ENCODE measurements at places on chromosomes 12 and 14.

DNA sequence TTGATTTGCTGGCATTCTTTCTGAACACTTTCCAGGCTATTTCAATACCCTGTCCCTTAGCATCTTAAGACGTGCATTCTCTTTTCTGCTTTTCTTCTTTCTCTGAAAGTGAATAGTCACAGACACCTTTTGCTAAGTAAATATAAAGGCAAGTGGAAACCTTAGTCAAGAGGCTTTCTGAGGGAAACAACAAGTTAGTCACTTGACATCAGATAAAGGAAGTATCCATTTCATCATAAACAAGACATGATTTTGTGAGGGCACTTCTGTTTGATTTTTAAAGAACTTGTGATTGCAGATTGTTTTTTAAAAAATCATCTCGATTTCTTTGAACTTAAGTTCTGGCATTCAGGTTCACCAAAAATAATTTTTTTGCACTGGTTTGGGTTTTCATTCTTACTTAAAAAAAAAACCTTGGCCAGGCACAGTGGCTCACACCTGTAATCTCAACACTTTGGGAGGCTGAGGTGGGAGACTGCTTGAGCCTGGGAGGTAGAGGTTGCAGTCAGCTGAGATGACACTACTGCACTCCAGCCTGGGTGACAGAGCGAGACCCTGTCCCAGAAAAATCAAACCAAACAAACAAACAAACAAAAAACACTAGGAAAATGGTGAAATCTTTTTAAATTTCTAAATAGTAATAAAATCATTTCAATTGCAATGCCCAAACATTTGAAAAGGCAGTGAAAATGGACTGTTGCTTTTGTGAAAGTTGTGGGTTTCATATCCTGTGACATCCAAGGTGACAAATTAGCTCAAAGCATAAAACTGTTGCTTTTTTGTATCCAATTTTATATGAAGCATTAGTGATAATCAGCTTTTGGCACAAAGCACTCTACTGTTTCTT lies 8.3 kb upstream of the KLHL42 start:
- no peak for DNase-seq

DNA sequence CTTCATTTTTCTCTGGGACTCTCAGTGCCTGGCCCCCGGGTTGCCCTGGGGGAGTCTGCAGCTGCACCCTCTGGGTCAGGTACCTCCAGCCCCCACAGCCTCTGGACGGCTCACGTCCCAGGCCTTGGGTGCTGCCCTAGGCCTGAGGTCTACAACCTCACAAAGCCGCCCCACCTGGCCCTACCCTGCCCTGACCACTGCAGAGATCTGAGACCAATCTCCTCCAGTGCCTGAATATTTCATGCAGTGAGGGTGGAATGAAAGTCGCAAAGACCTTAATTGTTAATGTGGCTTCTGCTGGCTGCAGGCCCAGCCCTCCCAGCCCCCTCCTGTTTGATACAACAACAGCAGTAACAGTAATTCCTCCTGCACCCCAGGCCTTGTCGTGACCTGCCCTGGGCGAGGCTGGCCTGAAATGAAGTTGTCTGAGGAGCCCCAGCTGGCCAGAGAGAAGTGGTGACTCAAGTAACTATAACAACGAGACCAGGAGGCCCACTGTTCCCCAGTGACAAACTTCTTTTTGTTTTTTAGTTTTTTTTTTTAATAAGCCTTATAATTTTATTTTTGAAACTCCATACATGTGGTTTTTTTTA lies 8.8 kb upstream of the CCDC85C start:
- DNase-seq: no peak

- no peak for DNase-seq
Measured at GRCh38 chr14:23148591-23149249, 29.7 kb upstream of the CEBPE start.

DNA sequence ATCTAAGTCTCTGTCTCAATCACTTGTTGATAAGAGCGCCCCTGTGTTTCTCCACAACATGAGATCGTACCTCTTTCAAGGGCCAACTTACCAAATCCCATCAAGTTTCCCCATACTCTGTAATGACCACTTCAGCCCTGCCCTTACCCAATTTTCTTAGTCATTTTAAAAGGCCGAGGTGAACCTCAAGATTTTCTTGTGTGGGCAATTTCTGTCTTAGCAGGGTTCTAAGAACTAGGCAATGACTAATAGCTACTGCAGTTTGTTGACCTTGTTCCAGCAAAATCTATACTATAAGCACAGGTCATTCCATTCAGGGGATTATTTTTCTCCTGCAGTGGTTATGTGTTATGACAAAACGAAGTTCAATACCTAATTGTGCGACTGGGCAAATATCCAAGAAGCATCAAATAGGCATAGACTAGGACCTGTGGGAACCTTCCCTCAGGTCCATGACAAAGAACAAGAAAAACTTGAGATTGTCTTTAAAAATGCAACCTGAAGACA lies 359.8 kb downstream of the PCNX1 start:
- DNase-seq: no peak

- DNase-seq: no peak
Measured at GRCh38 chr14:46818147-46818546, 166.6 kb upstream of the RPL10L start.

DNA sequence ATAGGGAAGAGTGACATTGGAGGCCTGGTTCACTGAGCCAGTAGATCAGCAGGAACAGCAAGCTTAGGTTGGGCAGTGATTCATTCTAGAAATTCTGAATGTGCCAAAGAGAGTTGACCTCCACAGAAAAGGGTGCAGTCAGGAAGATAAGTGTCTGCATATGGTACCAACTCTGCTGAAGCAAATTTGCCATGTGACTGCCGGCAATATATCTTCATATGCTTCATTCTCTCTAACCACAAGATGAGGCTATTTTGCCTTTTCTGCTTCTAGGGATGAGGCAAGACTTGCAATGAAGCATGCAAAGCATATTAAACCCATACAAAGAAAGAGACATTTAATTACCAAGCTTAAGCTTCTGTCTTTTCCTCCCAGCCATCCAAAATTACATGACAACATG lies 13.6 kb downstream of the CCDC198 start:
- no peak for DNase-seq

- DNase-seq: no peak
Measured at GRCh38 chr14:90857866-90858265, 41.6 kb upstream of the TTC7B start.

GRCh38 chr12:19588951-19589350 lies 149.7 kb downstream of the AEBP2 start:
- DNase-seq: no peak

DNA sequence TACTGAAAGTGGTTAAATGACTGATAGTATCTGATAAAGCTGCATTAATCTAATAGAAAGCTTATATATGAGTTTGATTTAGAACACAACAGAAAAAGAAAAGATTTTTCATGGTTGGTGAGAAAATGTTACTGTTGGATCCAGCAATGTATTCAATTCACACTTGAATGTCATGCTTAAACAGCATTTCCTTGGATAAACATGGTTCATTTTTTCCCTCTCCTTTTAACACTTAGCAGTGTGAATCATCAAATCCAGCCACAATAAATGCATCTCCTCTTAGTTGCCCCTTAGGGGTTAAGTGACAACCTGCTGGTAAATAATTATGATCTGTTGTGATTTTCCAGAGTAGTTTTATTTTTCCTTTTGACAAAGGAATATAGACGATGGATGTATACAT lies 74.9 kb upstream of the GRIP1 start:
- no peak for DNase-seq

DNA sequence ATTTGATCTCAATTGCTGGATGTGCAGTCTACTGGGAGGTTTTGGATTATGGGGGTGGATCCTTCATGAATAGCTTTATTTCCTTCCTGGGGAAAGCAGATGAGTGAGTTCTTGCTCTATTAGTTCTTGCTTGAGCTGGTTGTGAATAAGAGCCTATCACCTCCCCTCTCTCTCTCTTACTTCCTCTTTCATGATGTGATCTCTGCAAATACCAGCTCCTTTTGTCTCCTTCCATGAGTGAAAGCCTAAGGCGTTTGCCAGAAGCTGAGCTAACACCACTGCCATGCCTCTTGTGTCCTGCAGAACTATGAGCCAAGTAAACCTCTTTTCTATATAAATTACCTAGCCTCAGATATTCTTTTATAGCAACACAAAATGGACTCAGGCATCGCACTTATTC lies 302.7 kb downstream of the CCER1 start:
- DNase-seq: no peak

DNA sequence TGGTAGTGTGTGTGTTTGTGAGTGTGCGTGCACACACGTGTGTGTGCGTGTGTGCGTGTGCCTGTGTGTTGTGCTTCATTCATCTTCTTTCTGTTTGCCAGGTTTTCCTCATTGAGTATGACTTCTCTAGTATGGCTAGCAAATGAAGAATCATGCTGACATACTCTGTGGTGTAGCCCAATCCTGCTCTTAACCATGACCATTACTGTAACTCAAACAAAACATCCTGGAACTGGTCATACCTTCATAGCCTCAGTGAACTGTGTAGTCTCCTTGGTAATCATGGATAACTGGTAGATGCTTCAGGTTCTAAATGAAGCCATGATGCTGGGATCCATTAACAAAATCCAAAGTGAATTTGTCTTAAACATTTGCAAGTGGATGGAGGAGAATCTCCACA lies 1117.7 kb downstream of the BCL11B start:
- no peak for DNase-seq

GRCh38 chr12:115846516-115846915 lies 431.0 kb downstream of the MED13L start:
- no peak for DNase-seq

- DNase-seq: no peak
Measured at GRCh38 chr14:22837114-22837749, 847 bp downstream of the MMP14 start.

- DNase-seq: no peak
Measured at GRCh38 chr12:121634836-121635235, 8.5 kb downstream of the ORAI1 start.

DNA sequence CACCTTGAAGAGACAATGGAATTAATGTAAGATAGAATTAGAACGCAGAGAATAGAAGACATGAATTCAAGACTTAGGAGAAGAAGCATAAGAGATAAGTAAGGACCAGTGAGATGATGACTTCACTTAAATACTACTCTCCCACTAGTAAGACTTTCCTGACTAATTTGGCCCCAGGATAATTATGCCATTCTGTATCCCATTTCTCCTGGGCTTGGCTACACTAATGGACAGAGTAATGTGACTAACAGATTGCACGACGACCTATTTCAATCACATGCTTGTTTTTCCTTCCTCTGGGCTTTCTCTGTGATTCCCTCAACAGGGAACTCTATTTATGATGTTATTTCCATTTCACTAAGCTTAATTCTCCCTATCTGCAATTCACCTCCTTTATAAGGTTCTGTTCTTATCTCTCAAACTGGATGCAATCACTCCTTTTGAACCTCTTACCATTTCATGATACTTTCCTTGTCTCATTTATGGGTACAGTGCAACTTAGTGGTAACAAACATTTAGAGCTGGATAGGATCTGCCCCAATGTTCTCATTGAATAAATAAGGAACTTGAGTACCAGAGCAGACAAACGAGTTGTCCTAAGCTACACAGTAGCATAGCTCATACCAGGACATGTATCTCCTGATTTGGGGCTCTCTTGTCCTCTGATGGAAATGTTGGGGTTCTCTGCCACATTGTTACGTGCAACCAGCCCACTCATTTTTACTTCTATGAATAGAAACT lies 102.7 kb downstream of the BTG1 start:
- no peak for DNase-seq

- peak; percentile 38 for DNase-seq
Measured at GRCh38 chr12:105083551-105084105, 630 bp downstream of the ALDH1L2 start.

- no peak for DNase-seq
Measured at GRCh38 chr12:82605115-82605514, 81.6 kb upstream of the TMTC2 start.

DNA sequence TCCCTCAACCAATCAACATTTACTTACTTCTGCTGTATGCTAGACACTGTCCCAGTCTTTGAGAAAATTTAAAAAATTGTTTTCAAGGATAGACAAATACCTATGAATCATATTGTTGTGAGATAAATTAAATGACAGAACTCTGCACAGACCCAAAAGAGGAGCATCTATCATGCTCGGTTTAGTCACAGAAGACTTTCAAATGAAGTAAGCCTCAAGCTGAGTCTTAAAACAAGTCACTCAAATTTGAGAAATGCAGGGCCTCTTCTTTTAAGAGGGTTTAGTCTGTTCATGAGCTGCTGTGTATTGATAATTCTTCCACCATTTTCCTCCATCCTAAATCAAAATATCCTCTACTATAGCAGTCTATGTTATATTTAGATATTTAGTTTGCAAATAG lies 24.4 kb upstream of the COCH start:
- DNase-seq: no peak

GRCh38 chr14:89807151-89807550 lies 147.4 kb downstream of the EFCAB11 start:
- no peak for DNase-seq

DNA sequence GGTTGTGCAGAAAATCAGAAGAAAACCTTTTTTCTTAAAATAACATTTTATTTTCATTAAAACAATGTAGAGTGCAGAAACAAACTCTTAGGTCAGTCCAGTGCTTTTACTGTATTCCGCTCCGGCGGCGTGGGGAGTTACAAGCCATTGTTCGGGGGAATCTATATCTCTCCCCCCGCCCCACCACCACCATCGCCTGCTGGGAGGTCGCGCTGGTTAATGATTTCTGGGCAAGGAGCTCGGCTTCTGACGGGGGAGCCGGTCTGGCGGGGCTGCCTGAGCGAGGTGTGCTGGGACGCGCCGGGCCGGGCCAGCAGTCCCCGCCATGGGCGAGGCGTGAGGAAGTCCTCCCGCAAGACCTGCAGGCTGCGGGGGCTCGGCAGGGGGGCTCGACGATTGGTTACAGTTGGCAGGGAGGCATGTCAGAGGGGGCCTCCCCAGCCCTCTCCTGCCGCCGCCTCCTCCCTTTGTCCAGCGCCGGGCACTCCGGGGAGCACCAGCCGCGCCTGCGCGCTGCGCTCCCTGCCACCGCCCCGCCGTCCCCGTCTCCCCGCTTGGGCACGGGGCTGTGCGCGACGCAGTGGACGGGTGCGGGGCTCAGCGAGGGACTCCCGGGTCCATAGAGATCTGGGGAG lies 1.0 kb upstream of the DUSP6 start:
- peak; percentile 68 for DNase-seq

GRCh38 chr12:3989218-3989550 lies 116.0 kb upstream of the PARP11 start:
- no peak for DNase-seq

DNA sequence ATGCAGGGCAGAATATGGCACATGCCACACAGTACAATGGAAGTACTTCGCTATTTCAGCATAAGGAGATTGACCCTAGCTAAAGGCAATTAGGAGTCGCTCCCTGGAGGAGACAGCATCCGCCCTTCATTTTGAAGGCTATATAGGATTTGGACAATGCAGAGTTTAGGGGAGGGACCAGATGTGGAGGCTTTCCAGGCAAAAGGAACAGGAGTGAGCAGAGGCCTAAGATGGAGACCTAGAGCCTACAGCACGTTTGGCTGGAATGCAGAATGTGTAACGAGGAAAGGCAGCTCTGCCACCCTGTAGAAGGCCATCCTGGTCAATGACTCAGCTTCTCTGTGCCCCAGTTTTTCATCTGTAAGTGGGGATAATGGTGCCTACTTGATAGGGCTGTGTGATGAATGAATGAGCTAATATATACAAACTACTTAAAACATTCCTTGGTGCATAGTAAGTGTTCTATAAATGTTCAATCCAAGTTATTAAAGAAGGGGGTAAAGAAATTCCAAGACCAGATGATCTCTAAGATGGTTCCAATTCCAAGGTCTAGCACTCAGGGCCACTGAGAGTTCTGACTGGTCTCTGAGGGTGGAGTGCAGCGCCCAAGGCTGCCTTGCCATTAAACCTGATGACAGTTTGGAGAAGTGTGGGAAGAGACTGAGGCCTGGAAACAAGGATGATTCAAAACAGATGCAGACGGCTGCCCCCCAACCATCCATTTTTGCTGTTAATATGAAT lies 54.3 kb upstream of the FRMD6 start:
- DNase-seq: no peak

Data from NCI-H446 (cell line).